ENCODE measurements at places on chromosomes 4 and X.
A peak's percentile ranks its signal among the peaks of the same experiment; 100 is the strongest.

GRCh38 chr4:71635139-71635748, 148.6 kb downstream of the GC start:
- no peak for DNase-seq

GRCh38 chrX:97524340-97524739, 640.6 kb downstream of the RPA4 start:
- DNase-seq = no peak

DNA sequence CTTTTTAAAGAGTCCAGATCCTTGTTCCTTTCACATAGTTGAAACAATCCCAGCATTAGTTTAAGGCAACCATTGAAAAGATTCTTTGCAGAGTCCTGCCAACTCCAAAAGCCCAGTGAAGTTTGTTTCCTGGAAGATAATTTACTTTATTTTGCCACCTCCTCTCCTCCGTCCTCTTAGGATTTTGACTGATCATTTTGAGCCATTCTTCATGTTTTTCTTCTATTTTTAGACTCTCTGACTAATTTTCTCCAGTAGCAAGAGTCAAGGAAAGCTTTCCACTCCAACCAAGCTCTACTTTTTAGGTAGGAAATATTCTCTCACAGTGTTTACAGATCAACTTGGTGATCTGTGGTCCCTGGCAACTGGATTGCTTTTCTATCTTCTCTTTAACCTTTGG, 10.3 kb downstream of the NCBP2L start:
- no peak for DNase-seq

- DNase-seq = no peak
Observed at GRCh38 chrX:74178536-74178935, 125.4 kb upstream of the ZCCHC13 start.

DNA sequence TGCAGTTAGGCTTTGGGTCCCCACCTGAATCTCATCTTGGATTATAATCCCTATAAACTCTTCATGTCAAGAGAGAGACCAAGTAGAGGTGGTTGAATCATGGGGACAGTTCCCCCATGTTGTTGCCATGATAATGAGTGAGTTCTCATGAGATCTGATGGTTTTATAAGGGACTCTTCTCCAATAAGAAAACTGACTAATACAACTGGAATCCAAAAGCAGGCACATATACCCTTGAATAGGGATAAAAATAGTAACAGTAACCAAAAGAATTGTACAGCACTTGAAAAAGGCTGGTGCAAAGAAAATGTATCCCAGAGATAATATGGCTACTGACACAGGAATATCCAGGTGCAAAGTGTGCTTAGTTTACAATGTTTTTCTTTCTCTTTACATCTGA, 351.5 kb upstream of the MAD2L1 start:
- DNase-seq = no peak

- no peak for DNase-seq
Observed at GRCh38 chr4:1646690-1647089, 37.4 kb downstream of the FAM53A start.

- peak; percentile 39 for DNase-seq
Observed at GRCh38 chr4:143424276-143424675, 87.6 kb downstream of the GAB1 start.

DNA sequence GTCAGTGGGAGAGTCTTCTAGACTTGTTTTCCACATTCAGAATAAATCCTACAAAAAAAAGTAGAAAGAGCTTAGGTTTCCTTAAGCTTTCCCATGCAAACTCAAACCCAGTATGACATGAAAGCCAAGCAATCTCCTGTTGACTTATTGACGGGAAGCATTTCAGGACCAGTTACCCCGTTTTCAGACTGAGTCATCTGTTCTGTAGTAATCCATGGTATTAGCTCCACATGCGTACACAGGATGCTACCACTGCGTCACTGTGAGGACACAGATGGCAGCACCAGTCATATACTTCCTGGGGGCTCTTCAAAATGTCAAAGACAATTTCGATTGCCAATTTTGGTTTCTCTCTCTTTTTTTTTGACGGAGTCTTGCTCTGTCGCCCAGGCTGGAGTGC, 224.9 kb upstream of the MAD2L1 start:
- no peak for DNase-seq

All from HS-27A (cell line).